DMS53 (cell line): ENCODE measurements at places on chromosomes 12 and 14.

GRCh38 chr12:47896633-47897032, 8.2 kb downstream of the VDR start:
- DNase-seq = peak; percentile 95

DNA sequence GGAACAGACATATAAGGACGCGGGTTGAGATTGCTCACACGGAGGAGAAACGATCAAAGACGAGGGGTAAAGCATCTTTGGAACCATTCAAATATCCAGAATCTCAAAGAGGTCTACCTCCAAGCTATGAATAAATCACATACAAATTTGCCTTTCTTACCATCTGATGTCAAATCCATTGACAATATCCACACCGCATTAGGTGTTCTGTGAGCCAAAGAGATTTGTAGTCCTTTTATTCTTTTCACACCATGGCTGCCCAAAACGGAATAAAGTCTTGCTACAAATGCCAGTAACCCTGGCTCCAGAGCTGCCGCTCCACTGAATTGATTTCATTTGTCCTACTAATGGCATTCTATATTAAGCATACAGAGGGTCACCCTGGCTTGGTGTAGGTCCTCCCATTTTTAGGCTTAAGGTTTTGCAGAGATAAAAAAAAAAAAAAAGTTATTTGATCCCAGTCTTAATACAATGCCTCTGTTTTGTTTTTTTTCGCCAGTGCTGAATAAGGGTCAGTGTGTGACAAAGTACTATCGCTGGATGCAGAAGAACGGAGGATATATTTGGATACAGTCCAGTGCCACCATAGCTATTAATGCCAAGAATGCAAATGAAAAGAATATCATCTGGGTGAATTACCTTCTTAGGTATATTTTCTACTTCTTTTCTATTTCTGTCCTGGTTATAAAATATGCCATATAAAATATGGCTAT, 157.3 kb downstream of the EGLN3 start:
- no peak for DNase-seq

DNA sequence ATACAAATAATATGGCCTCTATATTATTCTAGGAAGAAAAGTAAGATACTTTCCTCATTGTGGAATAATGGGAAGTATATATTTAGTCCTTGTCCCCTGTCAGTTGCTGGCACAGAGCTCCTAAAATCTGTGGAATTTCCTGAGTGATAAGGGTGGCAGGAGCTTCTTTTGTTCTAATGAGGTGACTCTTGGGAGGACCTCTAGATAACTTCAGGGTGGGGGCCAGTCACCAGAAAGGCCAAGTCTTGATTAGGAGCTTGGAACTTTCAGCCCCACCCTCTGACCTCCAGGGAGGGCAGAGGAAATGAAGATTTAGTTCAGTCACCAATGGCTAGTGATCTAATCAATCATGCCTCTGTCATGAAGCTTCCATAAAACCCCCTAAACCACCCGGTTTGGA, 179.9 kb upstream of the PRICKLE1 start:
- DNase-seq = no peak

GRCh38 chr12:132664206-132665148, 22.7 kb downstream of the POLE start:
- no peak for DNase-seq

GRCh38 chr14:51069055-51069454, 25.9 kb downstream of the TRIM9 start:
- DNase-seq = peak; percentile 16

- no peak for DNase-seq
These were observed 5.7 kb upstream of the VTI1B start for GRCh38 chr14:67680121-67680602.

GRCh38 chr12:60152756-60153155, 556.9 kb downstream of the SLC16A7 start:
- no peak for DNase-seq

GRCh38 chr14:89013698-89014568, 189.5 kb downstream of the TTC8 start:
- DNase-seq = no peak

DNA sequence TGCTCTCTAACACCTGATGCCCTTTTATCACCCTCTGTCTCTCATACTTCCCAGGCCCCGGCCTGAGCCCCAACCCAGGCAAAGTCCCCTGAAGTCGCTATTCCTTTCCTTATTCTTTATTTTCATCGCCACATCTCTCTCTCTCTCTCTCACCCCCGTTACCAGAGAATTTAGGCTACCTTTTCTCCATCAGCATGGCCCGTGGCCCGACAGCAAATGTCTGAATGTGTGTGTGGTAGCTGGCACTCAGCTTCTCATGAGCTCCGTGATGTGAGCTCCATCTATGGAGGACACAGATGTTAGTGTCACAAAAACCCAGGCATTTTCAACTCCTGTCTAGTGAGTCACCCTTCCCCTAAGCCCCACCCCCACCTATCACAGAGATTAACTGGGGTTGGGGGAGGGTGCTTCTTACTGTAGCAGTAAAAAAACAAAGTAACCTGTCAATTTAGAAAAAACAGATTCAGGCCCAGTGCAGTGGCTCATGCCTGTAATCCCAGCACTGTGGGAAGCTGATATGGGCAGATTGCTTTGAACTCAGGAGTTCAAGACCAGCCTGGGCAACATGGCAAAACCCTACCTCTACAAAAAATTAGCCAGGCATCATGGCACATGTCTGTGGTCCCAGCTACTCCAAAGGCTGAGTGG, 53.8 kb downstream of the VCPKMT start:
- DNase-seq = peak; percentile 56

DNA sequence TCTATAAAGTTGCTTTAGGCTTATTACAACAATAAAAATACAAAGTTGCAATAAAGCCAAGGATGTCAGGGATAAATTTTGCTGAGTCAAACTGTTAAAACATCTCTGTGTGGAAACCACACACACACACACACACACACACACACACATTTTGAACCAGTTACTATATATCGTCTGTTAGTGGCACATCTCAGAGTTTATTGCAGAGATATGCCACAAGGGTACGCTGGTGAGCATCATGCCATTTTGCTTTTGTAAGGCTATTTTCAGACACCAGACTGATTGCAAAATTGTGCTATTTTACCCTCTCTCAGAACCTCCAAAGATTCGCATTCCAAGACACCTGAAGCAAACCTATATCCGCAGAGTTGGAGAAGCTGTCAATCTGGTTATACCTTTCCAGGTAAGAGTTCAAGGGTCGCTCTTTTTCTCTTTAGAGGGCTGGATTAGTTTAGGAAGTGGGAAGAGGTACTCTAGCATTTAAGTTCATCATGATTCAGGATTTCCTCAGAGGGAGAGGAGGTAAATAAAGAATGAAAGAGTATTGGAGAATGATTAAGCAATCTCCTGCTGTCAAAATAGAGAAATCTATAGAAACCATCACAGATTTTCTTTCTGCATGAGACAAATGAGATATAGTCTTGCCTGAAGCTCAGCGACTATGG, 27.3 kb upstream of the CHPT1 start:
- DNase-seq = peak; percentile 72

GRCh38 chr14:86124328-86124727, 594.4 kb downstream of the FLRT2 start:
- DNase-seq = no peak

DNA sequence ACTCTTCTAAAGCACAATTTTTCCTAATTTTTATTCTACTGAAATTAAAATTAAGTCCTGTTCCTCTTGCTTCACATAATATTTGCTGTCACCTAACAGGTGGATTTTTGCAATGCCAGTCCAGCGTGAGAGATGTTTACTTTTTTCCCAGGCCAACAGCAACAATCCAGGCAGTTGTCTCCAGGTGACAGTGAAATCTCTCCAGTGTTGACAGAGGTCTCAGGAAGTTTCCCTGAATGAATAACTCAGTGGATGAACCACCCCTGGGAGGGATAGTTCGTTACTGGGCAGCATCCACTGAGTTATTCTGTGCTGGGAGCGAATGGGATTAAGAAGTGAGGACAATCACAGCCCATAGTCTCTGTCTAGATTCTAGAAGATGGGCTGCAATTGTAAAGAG, 7.1 kb upstream of the NT5DC3 start:
- DNase-seq = peak; percentile 91

- peak; percentile 92 for DNase-seq
These were observed 2.6 kb upstream of the JAG2 start for GRCh38 chr14:105171004-105171673.

- peak; percentile 74 for DNase-seq
These were observed 527 bp downstream of the CAMKK2 start for GRCh38 chr12:121295746-121296617.

DNA sequence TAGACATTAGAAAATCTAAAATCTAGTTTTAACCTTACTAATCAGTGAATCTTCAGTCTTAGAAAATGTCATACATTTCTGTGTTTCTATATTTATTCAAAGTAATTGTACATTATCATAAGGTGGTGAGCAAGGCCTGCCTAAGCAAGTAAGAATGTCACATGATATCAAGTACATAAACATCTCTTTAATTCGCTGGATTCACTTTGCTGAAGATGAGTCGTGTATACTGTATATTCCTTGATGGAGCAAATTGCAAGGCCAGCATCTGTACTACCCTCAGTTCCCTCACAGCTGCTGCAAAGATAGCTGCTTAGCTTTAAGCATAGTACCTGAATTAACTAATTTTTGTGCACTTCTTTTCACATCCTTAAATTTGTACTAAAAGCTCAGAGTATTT, 8.5 kb upstream of the AK7 start:
- DNase-seq = no peak

DNA sequence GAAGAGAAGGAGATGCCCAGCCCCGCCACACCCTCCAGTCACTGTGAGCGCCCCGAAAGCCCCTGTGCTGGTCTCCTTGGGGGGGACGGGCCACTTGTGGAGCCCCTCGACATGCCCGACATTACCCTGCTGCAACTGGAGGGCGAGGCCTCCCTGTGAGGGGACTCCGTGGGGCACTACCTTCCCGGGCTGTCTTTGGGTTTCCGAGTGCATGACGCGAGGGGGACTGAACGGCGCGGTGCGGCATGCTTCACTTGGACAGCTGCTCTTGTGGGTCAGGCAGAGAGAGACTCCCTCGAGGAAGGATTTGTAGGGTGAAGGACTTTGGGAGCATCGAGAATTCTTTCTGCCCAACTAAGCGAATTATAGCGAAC, 1.1 kb downstream of the CCDC184 start:
- no peak for DNase-seq

DNA sequence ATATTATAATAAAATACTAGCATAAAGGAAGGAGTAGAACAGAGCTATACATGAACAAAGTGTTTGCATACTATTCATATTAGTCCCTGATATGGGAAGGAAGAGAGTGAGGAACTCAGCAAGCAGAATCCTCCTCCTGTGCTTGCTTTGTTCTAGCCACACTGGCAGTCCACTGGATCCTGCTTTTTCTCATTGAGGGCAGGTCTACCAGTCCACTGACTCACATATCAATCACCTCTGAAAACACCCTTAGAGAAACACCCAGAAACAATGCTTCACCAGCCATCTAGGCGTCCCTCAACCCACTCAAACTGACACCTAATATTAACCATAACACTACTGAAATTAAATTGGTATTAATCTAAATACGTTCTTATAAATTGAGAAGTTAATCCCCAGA, 1861.7 kb upstream of the SEL1L start:
- no peak for DNase-seq
